ENCODE measurements at places on chromosomes 1 and 21.

DNA sequence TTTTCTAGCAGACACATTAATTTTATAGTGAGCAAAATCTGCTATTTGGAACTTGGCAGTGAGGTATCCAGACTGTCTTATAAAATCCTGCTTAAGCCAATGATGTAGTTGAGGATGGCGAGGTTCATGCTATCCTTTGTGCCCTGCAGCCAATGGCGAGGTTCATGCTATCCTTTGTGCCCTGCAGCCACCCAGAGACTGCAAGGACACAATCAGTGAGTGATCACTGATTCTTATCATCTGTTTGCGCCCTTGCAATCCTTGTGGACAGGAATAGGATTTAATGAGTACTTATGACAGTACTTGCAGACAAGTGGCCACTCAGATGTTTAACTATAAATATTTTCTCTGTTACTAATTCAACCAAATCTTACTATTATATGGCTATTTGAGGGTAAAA, 112.6 kb downstream of the EIF4G3 start:
- DNase-seq = no peak

- no peak for DNase-seq
Observed at GRCh38 chr1:230629511-230629910, 12.8 kb upstream of the COG2 start.

- no peak for DNase-seq
Observed at GRCh38 chr1:81752840-81753239, 47.9 kb upstream of the ADGRL2 start.

DNA sequence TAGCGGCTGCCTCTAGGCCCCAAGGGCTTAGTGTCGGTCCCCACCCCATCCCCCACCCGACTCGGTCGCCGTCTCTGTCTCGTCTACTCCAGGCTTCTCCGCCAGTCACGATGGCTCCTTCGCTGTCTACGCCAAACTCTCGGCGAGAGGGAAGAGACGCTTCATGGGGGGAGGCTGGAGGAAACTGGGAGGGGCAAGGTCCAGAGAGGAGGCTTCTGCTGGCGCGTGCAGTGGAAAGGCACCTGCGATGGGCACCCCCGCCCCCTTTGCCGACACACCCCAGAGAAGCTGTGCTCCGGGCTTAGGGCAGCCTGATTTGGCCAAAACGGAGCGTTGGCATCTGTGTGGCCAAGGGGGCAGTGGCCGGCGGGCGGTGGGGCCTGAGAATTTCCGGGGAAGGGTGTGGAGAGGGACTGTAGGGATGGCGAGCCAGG, 1.2 kb upstream of the CSMD2 start:
- DNase-seq = no peak

DNA sequence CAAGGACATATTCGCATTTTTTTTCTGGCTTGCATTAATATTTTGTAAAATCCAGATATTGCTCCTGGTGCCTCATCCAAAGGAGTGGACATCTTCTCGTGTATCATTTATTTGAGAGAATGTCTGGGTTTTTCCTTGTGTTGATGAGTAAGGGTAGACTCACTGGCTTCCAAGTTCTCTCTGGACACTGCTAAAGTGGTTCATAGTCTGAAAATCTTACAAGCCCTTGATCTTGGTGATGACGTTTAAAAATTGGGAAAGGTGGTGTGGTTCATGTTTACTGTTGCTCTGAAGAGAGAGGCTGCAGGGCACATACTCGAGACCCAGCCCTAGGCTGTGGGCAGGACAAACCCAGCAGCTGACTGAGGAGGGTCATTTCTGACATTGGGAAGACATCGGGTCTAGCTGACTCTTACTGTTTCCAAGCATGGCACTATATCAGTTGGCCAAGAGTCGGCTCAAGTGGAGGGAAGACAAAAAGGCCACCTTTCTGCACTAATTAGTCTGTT, 296.2 kb downstream of the LMX1A start:
- DNase-seq = no peak

- no peak for DNase-seq
Observed at GRCh38 chr1:170881268-170882265, 53.8 kb upstream of the MROH9 start.

- DNase-seq = no peak
Observed at GRCh38 chr1:76314730-76315129, 240.2 kb downstream of the ST6GALNAC3 start.

GRCh38 chr21:45332981-45333582, 45.4 kb upstream of the POFUT2 start:
- DNase-seq = no peak

DNA sequence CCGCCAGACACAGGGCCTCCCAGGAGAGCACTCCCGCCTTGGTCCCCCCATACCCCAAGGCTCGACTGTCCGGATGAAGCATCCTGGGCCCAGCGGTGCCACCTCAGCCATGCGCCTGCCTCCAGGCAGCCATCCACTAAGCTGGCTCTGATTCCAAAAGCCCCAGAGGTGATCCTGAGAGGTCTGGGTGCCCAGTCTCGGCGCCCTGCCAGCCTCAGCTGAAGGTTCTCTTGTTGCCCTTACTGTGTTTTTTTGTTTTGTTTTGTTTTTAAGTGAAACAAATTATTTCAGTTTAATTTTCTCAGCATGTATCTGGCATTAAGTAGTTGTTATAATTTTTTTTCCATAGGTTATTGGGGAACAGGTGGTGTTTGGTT, 44.9 kb downstream of the NUAK2 start:
- DNase-seq = no peak

DNA sequence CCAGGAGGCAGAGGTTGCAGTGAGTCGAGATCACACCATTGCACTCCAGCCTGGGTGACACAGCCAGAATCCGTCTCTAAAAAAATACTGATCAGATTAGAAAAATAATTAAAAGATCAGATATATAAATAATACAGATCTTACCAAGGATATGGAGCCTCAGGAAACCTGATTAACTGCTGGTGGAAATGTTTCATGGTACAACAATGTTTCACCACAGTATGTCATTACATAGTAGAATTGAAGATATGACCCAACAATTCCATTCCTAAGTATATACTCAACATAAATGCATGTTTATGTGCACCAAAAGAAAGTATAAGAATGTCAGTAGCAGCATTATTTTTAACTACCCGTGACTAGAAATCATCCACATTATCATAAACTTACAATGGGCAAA, 41.7 kb downstream of the CD53 start:
- no peak for DNase-seq

DNA sequence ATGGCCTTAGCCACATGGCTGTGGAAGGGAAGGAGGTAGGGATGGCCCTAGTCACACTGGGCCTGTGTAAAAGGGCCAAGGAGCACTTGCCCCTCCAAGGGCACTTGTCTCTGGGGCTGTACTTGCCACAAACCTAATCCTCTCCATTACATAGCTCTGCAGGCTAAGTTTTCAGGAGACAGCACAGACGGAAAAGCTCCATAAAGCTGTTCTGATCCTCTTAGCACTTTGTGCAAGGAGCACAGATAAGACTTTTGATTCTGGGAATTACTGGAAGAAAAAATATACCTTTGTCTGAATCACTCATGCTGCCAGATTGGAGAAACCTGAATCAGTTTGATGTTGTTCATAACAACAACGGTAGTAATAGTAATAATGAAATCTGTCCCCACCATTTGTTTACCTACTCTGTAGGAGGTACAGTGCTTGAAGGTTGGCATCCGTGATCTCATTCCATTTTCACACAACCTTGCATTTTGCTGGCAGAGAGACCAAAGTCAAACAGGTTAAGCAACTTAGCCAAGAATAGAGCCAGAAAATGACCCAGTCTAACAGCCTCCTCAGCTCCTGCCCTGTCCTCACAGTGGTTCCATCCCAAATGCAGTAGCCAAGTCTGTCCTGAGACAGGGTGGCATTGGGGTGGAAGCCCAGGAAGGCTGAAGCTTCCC, 207.1 kb downstream of the ROR1 start:
- DNase-seq = no peak

Measured in stimulated activated CD8-positive, alpha-beta memory T cell treated with anti-CD3 and anti-CD28 coated beads, Interleukin-7, amount 100 ng/mL, for 1 hour (primary cell).